ENCODE measurements at places on chromosomes 12 and 14. TPM values are rescaled to one million over a fixed set of nuclear protein-coding genes. Genes with fewer than 3 reads are reported as not detected.

Gene C1S
- total RNA-seq: 2.4 TPM

DNA sequence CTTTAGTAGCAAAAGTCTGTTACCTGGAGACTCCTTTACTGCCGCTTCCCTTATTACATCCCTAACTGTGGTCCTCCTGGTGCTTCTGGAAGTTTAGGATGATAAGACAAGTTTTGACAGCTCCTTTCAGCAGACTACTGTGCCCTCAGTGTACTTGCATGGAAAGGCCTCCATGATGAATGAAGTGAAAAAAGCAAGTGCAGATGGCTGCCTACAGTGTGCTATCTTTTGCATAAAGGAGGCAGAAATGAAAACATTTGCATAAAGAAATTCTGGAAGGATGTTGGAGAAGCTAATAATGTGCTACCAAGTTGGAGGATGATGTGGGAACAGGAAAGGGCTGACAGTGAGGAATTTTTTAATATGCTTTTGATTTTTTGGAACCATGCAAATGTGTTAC lies 4.5 kb downstream of the TCTN2 start:
- peaks cover 15% of the 10 kb centered on the region for H3K4me1 ChIP-seq
- H3K27ac ChIP-seq: no peak overlapping the region
- no peak overlapping the region for H3K4me3 ChIP-seq
- no peak for DNase-seq
- H3K36me3 ChIP-seq: peaks cover 2% of the 10 kb centered on the region

DNA sequence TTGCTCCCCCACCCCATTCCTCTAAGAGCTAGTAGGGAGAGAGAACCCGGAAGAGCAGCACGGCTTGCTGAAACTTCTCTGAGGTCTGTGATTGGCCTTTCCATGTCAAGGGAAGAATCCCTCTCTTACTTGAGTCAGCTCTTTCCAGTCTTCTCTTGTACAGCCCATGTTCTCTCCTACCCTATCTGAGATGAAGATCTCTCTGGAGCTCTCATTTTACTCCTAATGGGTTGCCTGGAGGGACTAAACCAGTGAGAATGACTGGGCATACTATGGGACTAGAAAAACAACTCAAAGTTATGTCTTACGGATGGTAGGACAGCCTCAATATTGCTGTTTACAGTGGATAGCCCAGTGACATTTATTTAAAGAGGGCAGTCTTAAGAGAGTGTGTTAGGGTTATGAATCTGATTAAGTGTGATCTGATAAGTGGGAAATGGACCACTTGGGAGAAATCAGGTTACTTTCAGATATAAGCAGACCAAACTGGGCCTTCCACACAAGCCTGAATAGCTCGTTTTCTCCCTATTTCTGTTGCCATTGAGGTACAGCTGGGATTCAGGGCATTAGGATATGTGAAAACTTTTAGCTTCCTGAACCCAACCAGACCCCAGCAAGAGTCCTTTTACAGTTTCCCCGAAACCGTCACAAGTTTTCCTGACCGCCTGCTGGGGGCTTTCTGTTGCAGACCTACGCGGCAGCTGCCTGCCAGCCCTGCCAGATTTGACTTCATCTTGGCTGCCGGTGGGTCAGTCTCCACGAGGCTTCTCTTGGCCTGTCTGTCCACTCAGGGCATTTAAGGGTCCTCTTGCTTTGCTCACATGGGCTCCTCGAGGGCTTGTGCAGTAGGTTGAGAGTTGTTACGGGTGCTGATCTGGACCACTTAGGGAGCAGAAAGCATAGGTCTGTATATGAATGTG lies 16.9 kb downstream of the ETV6 start:
- H3K4me3 ChIP-seq: no peak overlapping the region
- no peak for DNase-seq
- H3K4me1 ChIP-seq: peaks cover 70% of the 10 kb centered on the region
- no peak overlapping the region for H3K27ac ChIP-seq
- peaks cover 37% of the 10 kb centered on the region for H3K36me3 ChIP-seq

Gene ENDOU
- total RNA-seq: not detected

DNA sequence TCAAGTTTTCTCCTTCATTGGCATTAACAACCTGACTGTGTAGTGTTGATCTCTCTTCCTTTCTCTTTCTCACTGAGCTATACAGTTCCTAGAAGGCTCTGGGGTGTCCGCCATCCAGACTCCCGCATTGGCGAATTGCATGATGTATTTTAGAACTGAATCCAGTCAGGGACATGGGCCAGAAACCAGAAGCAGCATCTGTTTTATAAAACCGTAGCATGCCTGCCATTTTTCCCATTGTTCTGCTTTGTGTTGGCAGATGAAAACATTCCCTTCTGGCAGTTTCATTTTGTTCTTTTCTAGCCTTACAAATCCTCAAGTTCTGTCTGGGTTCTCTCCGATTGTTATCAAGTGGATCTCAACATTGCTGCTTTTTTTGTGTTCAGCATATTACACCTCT lies 268.3 kb upstream of the SEL1L start:
- H3K36me3 ChIP-seq: no peaks in the 10 kb centered on the region
- no peak overlapping the region for H3K27ac ChIP-seq
- H3K4me3 ChIP-seq: no peak overlapping the region
- no peaks in the 10 kb centered on the region for H3K27me3 ChIP-seq

- no peaks in the 10 kb centered on the region for H3K36me3 ChIP-seq
- no peaks in the 10 kb centered on the region for H3K4me1 ChIP-seq
- DNase-seq: no peak
- no peak overlapping the region for H3K4me3 ChIP-seq
- no peaks in the 10 kb centered on the region for H3K27me3 ChIP-seq
Measured at GRCh38 chr12:132268674-132269073, 60.7 kb downstream of the GALNT9 start.

DNA sequence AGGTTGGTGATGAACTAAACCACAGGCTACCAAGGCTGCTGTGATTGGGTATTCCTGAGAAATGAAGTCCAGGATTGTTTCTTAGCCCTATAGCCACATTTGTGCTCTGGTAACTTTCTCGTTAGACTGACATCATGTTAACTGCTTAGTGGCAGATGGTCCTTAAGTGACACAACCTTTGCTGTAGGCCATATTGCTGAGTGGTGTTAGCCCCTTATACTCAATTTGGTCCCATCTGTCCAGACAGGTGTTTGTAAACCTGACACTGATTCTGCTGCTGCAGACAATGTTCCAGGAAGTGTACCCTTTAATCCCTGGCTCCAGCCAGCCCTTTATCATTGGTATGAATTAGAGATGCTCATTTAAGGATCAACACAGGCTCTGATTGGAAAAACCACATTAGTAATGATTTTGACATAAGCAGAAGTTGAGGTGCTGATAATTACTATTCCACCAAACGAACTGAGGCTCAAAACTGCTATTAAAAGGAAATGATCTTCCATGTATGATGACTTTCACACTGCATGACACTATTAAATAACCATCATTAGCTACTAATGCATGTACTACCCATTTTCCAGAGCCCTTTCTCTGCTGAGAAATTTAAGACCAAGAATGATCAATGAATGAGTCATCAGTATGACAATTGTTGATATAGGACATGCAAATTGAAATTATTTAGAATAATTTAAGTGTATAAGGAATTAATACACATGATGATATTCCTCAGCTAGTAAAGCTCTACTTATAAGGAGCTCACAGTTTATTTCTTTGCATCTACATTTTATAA lies 3.6 kb upstream of the SSTR1 start:
- H3K4me1 ChIP-seq: peaks cover 5% of the 10 kb centered on the region
- peaks cover 21% of the 10 kb centered on the region for H3K27me3 ChIP-seq
- no peak overlapping the region for H3K4me3 ChIP-seq
- H3K36me3 ChIP-seq: no peaks in the 10 kb centered on the region

- no peaks in the 10 kb centered on the region for H3K36me3 ChIP-seq
Measured at GRCh38 chr12:95316798-95317197, 99.2 kb downstream of the VEZT start.

GRCh38 chr14:44620121-44621019 lies 113.3 kb upstream of the FSCB start:
- DNase-seq: no peak
- no peaks in the 10 kb centered on the region for H3K4me1 ChIP-seq
- H3K27me3 ChIP-seq: peaks cover 3% of the 10 kb centered on the region
- no peak overlapping the region for H3K27ac ChIP-seq
- no peak overlapping the region for H3K4me3 ChIP-seq

Gene OVCH1
- total RNA-seq: not detected

DNA sequence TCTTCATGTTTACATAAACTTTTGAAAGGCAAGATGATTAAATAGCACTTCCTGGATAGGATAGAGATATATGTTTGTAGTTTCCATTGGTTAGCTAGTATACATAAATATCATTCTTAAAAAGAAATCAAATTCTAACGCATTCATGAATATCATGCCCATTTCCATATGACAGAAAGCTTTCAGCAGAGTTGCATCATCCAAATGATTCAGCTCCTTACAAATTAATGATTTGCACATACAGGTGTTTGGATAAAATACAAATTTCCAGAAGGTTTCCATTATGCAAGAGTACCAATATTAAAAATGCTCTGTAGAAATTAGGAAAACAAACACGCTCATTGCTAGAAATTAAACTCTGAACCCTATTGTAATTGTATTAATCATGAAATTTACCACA lies 264.4 kb downstream of the FOXG1 start:
- no peaks in the 10 kb centered on the region for H3K36me3 ChIP-seq
- no peak overlapping the region for H3K27ac ChIP-seq
- H3K4me3 ChIP-seq: no peak overlapping the region
- no peak for DNase-seq

DNA sequence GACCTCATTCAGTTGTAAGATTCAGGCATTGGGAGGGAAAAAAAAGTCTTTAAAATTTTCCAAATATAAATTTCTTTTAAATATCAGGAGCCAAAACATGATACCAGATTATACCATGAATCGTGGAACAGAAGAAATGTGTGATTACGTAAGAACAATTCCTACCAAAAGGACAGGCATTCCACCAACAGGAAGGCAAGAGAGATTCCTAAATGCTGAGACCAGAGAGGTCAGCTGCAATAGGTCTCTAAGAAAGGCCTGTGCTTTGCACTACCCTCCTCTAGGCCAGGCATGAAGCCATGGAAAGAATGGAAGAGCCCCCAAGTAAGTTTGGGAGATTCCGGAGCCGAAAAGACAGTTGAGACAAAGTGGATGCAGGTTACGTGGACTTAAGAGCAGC lies 83.7 kb downstream of the PTGER2 start:
- H3K4me1 ChIP-seq: peaks cover 31% of the 10 kb centered on the region
- no peak overlapping the region for H3K4me3 ChIP-seq
- no peaks in the 10 kb centered on the region for H3K36me3 ChIP-seq
- no peak overlapping the region for H3K27ac ChIP-seq
- DNase-seq: no peak

All from activated CD4-positive, alpha-beta T cell treated with anti-CD3 and anti-CD28 coated beads for 36 hours (primary cell).